ENCODE measurements at places on chromosomes 3 and 15. TPM values are rescaled to one million over a fixed set of nuclear protein-coding genes. Genes with fewer than 3 reads are reported as not detected.

GRCh38 chr3:43013743-43014155 lies 34.6 kb downstream of the GASK1A start:
- no peak for DNase-seq

GRCh38 chr3:55180936-55181535 lies 253.2 kb upstream of the LRTM1 start:
- DNase-seq = no peak

Gene STAC
- polyA plus RNA-seq = 22.2 TPM

Gene PLA2G4D
- 0.17 TPM for polyA plus RNA-seq

Gene LINGO1
- polyA plus RNA-seq = 9.1 TPM

DNA sequence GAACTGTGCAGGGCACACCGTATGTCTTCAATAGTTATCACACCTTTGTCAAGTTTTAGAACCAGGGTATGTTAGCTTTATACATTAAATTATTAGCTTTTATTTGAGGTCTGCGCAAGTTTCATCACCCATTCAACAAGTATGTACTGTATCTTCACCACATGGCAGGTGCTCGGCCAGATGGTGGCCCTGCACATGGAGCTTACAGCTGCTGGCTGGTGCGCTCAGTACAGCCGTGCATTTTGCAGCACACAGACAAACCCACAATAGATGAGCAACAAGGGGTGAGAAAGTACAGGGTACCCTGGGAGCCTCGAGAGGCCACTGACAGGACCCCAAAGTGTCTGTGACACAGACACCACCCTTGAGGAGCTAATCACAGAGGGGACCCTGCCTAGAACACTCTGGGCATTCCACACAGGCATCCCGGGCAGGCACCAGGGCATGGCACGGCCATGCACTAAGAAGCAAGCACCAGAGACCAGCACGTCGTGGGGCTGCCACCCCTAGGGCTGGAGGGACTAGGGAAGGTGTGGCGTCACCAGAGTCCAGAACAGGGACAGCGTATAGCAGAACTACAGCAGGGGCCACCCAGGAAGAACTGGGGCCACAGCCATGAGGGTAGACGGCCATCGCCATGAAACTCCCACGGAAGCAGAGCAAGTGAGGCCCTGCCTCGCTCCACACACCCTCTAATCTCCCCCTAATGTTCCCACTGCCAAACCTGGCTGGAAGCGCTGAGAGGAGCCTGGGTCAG lies 27.4 kb downstream of the ZXDC start:
- peak; percentile 14 for DNase-seq

Data from muscle of back (tissue), 13 donors.